ENCODE measurements at places on chromosomes 1 and 21. TPM values are rescaled to one million over a fixed set of nuclear protein-coding genes. Genes with fewer than 3 reads are reported as not detected.
A peak's percentile ranks its signal among the peaks of the same experiment; 100 is the strongest.

DNA sequence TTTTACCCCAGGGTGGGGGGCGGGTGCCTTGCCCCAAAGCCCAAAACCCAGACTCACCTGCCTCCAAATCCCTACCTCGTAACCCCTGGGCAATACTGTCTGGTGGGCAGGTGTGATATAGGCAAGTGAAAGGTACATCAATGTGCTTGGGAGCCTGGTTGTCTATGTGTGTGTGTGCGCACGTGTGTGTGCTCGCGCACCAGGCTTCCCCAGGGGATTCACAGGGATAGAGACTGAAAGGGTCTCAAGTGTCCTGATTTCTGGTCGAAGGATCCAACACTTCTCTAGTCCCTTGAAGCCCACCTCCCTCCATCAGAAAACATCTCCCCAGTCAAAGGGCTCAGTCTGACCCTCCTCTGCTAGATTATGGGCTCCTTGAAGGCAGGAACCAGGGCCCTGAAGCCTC lies 28.9 kb upstream of the EPB41 start:
- no peak for DNase-seq

GRCh38 chr1:158117854-158118704 lies 62.6 kb upstream of the CD1D start:
- peak; percentile 53 for DNase-seq

DNA sequence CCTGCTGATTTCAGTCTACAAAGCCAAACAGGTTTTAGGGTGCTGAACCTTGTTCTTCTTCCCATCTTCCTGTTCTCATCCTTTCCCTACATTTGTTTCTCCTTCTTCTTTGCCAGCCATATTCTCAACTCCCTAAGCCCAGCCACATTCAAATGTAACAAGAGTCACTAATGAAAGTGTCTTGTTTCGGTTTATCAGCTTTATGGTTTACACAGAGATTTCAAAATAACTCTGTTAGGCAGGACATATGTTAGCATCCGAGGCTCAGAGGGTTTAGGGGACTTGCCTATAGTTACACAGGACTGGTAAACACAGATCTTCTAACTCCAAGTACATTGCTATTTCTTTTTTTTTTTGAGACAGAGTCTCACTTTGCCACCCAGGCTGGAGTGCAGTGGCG lies 61.3 kb downstream of the NDUFS5 start:
- DNase-seq, result no peak

- no peak for DNase-seq
These were observed 24.2 kb downstream of the ZBTB18 start for GRCh38 chr1:244075247-244075722.

GRCh38 chr1:7550261-7550865 lies 220.7 kb upstream of the VAMP3 start:
- peak; percentile 21 for DNase-seq

DNA sequence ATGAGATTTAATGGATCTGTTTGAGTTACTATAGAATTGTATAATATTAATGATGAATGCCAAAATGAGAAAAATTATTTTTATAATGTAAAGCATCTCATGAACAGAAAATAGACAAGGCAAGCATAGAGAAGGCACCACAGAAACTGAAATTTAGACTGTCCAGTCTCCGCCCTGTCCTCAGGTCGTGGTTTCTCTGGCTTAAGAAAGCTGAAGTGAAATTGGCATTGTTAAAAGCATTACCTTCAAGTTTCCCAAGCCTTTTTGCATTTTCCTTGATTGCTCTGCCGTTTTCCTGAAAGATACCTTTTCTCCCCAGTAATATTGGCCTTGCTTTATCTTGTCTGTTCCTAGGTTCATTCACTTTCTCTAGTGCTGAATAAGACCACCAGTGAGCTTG lies 58.0 kb downstream of the VPS13D start:
- DNase-seq, result no peak

DNA sequence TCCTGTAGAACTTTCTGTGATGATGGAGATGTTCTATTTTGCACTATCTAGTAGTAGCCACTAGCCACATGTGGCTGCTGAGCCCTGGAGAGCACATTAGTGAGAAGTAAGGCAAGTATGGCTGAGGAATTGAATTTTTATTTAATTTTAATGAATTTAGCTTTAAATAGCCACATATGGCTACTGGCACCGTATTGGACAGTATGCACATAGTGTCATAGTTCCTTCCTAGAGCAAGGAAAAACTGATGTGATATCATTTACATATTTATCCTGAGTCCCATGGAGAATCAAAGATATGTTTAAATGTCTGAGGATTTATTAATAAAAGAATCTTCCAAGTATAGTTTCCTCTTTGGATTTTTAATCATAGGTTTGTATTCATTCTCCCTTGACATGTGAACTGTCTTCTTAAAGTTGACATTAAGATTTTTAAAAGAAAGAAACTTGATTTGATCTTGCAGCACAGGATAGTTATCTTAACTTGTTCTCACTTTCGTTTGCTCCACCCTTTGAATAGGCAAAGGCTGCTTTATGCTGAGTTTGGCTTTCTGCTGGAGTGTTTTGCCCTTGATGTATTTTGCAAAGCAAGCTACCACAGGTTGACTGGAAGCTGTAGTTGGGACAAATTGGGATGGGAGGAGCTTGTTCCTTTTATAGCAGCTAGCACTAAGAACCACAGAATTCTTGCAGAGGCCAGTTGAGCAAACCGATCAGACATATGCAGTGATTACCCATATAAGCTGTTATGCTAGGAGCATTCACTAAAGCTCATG lies 129.7 kb downstream of the VPS13D start:
- no peak for DNase-seq

DNA sequence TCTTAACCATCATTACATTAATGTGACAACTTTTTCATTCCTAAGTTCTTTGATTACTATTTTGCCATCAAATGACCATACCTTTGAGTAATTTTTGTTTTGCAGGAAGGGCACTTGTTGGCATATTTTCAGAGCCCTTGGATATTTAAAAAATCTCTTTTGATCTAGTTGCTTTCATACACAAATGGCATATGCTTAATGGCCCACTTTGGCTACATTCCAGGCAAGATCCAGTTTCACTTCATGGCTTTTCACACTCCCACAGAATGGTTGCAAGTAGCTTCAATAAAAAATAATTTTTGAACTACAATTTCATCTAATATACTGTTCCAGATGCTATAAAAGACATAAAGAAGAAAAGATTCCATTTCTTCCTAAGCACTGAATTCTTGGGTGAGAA lies 18.1 kb downstream of the ADAM30 start:
- DNase-seq, result no peak

- DNase-seq, result no peak
These were observed 15.0 kb upstream of the SDC3 start for GRCh38 chr1:30923597-30923996.

DNA sequence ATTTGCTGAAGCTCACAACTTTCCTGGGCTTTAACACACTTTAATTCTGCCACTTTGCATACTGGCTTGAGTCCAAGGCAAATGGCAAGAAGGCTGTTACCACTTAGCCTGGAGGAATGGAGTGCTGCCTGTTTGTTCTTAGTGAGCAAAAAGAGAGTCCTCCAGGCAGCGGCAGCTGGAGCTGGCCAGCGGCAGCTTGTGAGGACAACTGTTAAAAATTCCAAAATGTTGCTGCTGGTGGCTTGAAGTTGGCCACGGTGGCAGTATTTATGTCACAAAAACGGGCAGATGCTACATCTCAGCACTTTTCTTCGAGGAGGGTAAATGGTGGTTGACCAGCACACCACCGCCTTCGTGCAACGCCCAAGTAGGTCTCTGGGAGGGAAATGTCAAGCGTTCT lies 27.3 kb downstream of the STPG1 start:
- no peak for DNase-seq

DNA sequence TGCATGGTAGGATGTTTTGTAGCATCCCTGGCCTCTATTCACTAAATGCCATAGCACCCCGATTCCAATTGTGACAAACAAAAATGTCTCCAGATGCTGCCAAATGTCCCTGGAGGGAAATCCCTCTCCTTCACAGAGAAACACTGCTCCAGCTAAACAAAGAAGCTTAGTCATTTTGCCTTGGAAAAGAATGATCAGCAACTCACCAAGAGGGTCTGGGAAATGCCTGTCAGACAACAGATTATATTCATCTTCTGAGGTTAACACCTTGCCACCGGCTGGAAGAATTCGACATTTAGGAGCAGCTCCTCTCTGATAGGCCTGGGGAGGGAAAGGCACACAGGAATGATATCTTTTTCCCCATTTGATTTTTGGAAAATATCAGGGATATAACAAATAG lies 84.4 kb downstream of the NIBAN1 start:
- no peak for DNase-seq

DNA sequence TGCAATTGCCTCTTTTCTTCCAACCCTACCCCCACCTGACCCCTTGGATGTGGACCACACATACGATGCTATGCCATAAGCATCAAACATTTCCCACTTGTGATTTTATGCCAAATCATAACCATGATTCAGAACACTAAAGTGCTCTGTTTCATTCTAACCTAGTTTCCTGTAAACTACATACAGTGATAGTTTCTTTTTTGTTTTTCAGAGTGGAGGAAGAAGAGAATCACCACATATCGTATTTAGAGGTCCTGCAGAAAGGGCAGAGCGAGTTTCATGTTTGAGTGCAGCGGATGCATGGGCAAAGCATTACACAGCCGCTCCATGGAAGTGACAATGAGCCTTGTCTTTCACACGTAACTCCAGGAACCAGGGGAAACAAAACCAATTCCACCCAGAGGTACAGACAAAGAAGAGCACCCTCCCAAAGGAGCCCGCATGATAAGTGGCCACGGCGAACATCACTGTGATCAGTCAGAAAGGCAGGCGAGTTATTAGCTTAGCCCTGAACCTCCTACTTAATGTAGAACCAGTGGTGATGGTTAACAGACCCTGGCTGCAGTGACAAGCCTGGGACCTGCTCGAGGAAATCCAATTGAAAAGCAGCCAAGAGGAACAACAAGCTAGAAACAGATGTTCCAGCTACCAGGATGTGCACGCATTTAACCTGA lies 64.0 kb upstream of the ZNF281 start:
- DNase-seq, result no peak

- peak; percentile 80 for DNase-seq
These were observed 88.8 kb downstream of the STUM start for GRCh38 chr1:226637147-226637935.

DNA sequence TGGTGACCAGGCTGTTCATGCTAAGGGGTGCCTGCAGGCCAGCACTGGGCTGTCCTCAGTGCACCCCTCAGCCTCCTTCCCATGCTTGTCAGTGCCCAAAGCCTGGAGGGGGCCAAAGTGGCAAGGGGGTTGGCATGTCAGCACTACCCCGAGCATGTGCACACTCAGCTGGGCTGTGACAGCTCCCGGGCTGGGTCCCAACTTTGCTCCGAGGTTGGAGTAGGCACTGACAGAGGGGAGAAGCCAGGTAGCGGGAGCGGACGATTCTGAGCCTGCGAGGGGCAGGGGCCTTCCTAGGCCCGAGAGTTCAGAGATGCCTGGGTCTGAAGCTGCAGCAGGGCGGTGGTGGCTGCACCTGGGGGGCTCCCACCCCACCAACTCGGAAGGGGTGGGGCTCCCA lies 119.0 kb downstream of the MAST2 start:
- no peak for DNase-seq

DNA sequence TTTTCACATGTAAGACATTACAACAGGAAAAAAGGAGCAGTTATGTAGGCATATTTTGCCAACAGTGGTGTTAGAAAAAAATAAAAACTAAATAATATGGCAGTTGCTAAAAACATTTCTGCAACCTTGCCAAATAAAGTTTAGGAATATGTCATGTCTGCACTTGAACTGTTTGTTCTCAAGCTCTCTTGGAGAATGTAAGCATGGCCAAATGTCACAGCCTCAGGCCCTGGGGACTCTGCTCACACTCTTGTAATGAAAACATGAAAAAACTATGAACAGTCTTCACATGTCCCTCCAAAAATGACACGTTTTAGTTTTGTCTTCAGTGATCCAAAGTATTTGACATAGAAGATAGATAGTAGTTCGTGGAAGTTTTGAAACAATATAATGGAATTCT lies 753.3 kb downstream of the LTN1 start:
- DNase-seq, result no peak

DNA sequence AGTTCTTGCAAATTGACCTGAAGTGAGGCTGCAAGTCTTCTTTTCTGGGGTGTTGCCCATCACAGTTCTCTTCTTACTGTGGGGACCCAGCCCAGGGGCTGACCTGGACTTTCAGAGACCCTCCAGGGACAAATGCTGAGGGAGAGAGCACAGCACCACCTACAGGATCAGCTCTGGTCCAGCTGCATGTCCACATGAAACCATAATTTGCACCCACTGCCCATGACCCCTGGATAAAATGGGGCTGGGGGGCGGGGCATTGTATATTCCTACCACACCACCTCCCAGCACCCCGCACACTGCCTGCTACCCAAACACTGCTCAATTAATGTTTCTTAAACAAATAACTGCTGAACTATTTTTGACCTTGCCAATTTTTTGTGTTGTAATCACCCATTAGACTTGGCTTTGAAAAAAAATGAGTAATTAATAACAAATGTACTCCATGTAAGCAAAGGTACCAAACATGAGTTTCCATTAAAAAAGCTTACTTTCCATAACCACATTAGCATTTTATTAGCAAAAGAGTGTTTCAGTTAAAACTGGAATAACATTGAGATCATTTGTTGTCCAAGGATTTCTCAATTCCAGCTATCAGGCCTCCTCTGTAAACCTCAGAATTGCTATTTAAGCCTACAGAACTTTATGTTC lies 168.0 kb upstream of the RAB4A start:
- no peak for DNase-seq

DNA sequence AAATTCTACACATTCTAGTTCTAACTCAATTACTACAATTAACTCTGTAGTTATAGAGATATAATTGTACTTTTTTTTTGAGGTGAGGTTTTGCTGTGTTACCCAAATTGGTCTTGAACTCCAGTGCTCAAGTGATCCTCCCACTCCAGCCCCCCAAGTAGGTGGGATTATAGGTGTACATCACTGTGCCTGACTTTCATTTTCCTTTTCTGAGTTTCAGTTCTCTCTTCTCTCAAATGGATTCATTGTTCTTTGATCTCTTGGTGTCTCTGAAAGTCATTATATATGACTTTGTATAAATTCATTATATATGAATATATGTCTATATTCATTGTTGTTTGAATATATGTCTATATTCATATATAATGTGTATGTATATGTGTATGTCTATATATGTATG lies 74.0 kb upstream of the GALNT2 start:
- no peak for DNase-seq

- DNase-seq, result no peak
These were observed 142.1 kb upstream of the SPAG17 start for GRCh38 chr1:118326960-118327629.

GRCh38 chr1:156592910-156593660 lies 1.5 kb downstream of the NAXE start:
- DNase-seq, result no peak

- DNase-seq, result no peak
These were observed 15.9 kb upstream of the CEP350 start for GRCh38 chr1:179938752-179939151.

Gene FCGR3A
- 6.5 TPM for total RNA-seq

Gene TFAP2E
- 1.3 TPM for total RNA-seq

Gene ZSWIM5
- total RNA-seq, result 11.6 TPM

Gene TSHB
- total RNA-seq, result not detected

Gene LCK
- total RNA-seq, result 0.87 TPM

Gene FNBP1L
- 27.6 TPM for total RNA-seq

Gene BMP8B
- total RNA-seq, result 0.20 TPM

Gene YARS1
- total RNA-seq, result 19.8 TPM

Gene PTGS2
- 2.9 TPM for total RNA-seq

Gene PLEKHO1
- 59.6 TPM for total RNA-seq

Gene CBS
- 35.6 TPM for total RNA-seq

Gene XKR8
- 5.3 TPM for total RNA-seq

Gene LCE2B
- not detected for total RNA-seq

Gene IVL
- not detected for total RNA-seq

Gene NBPF12
- 12.5 TPM for total RNA-seq
